ENCODE measurements at places on chromosomes 3 and 15.

DNA sequence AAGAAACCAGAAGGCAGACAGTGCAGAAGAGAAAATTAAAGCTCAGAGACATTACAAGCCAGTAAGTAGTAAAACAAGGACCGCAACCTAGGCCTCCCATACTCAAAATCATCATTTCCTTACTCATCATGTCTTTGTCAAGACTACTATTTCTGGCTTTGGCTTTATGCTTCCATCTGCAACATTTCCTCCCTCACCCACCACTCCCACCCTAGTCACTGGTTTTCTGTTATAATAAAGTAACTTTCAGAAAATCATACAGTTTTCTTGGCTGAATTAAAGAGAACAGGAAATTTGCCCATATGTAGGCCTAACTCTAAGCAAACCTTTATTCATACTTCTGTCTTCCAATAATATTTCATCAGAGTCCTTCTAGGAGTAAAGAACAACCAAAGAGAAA, 247.6 kb upstream of the RORA start:
- DNase-seq = no peak

- no peak for DNase-seq
These were observed 97.7 kb upstream of the PHLDB2 start for GRCh38 chr3:111761309-111761795.

DNA sequence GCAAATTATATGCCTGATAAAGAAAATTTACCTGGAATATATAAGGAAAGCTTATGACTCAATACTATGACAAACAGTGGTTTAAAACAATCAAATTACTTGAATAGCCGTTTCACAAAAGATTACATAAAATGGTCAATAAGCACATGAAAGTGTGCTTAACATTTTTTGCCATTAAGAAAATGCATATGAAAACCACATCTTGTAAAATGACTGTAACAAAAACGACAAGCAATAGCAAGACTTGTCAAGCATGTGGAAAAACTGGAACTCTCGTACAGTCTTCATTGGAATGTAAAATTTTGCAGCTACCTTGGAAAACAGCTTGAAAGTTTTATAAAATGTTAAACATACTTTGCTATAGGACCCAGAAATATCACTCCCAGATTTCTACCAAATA, 1110.3 kb downstream of the NAALADL2 start:
- DNase-seq = no peak

GRCh38 chr15:75228787-75229186, 27.1 kb downstream of the C15orf39 start:
- DNase-seq = no peak

GRCh38 chr3:101513419-101513986, 491 bp upstream of the SENP7 start:
- no peak for DNase-seq

DNA sequence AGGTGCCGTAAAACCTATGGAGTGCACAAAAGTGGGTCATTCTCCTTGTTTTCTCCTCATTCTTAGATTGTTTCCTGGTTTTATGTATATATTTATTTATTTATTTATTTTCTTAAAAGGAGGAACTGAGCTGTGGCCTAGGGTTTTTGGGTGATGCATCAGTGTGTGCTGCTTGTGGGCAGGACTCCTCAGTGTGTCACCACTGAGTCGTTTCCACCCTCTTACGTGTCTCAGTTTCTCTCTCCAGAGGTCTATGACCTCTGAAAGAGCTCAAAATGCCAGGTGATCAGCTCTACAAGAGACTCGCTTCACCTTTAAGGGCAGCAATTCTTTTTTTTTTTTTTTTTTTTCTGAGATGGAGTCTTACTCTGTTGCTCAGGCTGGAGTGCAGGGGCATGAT, 72.9 kb downstream of the CD200 start:
- DNase-seq = no peak

DNA sequence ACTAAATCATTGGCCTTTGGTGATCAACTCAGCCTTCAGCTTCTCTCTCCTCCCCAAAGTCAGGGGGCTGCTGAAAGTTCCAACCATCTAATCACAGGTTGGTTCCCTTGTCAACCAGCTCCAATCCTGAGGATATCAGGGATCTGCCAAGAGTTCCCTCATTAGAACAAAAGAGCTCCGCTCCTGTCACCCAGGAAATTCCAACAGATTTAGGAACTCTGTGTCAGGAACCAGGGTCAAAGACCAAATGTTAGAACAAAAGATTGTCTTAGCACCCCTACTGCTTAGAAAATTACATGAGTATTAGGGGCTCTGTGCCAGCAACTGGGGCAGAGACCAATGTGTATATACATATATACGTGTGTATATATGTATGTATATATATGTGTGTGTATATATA, 32.3 kb upstream of the RAB7A start:
- no peak for DNase-seq

DNA sequence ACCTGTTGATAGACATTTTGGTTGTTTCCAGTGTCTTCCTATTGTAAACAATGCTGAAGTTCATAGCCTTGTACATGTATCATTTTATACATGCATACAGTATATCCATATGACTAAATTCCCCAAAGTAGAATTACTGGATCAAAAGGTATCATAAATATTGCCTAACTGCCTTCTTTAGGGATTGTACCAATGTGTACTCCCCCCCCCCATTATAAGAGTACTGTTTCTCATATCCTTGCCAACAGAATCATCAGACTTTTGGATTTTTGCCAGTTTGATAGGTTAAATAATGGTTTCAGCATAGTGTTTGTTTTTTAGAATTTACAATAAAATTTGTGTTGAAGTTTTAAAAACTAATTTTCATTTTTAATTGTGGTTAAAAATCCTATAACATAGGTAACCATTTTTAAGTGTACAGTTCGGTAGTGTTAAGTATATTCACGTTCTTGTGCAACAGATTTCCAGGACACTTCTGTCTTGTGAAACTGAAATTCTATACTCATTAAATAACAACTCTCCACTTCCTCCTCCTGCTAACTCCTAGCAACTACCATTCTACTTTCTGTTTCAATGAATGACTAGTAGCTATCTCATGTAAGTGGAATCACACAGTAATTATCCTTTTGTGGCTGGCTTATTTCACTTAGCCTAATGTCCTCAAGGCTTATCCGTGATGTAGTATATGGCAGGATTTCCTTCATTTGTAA, 30.8 kb upstream of the MAP3K13 start:
- DNase-seq = peak; percentile 76

DNA sequence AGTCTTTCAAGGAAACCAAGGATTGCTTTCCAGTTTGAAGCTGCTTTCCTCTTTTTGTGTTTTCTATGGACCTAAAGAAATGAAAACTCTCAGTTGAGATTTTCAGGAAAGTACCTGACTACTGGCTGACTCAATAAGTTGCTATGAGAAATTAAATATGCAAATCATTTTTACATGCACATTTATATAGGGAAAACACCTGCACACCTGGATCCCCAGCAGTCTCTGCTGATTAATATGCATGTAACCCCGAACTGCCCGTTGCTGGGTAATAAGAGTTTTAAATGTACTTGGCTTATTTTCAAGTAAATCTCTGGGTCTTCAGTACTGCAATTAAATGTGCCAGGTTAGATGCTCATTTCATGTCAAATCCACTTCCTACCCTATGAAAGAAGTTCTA, 77.2 kb downstream of the KBTBD8 start:
- no peak for DNase-seq

GRCh38 chr3:188818282-188818681, 353.5 kb upstream of the TPRG1 start:
- no peak for DNase-seq

DNA sequence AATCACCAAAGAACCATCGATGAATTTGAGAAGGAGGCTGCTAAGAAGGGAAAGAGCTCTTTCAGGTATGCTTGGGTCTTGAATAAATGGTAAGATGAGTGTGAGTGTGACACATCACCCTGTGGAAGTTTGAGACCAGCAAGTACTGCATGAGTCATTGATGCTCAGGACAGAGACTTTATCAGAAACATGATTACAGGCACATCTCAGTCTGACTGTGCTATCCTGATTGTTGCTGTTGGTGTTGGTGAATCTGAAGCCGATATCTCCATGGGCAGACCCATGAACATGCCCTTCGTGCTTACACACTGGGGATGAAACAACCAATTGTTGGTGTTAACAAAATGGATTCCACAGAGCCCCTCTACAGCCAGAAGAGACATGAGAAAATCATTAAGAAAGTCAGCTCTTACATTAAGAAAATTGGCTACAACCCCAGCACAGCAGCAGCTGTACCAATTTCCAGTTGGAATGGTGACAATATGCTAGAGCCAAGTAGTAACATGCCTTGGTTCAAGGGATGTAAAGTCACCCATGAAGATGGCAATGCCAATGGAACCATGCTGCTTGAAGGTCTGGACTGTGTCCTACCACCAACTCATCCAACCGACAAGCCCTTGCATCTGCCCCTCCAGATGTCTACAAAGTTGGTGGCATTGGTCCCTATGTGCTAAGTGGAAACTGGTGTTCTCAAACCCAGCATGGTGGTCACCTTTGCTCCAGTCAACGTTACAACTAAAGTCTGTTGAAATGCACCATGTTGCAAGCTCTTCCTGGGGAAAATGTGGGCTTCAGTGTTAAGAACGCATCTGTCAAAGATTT, 20.5 kb downstream of the TM4SF4 start:
- no peak for DNase-seq

DNA sequence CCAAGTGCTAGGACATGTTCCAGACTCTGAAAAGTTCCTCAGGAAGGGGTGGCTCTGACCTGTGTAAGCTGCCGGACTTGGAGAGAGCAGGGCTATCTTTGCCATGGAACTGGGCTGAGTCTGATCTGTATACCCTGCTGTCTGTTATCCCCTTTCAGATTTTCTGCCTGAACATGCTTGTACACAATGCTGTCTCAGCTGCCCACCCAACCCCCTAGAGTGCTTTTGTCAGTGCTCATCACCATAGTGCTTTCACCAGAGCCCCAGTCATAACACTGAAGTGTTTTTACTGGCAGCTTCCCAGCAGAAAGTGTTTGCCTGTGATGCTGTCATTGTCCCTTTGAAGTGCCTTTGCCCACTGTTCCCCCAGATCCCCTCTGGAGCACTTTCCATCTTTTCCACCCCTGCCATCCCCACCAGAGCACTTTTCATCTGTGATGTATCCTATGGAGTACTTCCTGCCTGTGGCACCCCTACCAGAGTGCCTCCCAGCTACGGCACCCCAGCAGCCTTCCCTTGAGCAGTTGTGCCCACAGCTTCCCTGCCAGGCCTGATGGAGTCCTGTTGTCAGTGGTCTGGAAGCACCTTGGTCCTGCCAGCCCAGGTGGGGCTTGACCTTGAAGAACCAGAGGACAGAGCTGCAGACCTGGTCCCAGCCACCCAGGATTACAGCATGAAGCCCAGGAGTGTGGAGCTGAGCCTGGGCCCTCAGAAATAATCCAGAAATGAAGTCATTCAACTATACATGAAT, 397.7 kb downstream of the DIPK2A start:
- peak; percentile 100 for DNase-seq

DNA sequence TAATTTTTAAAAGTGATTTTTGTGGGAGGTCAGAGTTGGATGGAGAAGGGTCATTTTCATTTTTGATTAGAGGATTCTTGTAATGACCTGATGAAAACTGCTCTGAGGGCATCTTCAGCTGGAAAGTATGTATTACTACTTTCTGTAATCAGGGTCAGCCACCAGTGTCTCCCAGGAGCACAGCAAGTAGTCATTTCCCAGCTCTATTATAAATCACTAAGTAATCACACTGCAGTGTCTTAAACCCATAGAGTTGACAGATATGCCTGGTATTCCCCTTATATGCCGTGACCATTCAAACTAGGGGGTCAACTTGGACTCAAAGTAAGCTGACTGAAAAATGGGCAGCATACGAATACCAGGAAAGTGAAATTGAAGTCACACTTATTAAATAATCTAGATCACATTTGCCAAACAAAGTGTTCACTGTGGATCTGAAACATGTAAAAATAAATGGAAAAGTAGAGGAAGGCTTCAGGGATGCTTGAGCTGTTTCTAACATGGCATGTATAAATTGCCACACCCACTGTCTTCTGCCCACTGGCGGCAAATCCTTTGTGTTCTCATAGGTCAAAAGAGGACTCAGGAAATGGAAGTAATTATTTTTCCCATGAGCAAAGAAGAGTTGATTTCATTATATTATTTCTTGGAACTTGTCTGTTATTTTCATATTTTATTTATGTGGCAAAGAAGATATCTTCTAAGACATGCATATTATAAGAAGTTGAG, 105.7 kb downstream of the MBNL1 start:
- no peak for DNase-seq

GRCh38 chr3:178244733-178245709, 291.2 kb upstream of the KCNMB2 start:
- peak; percentile 78 for DNase-seq

- DNase-seq = no peak
These were observed 1.9 kb downstream of the RUBCN start for GRCh38 chr3:197734667-197735318.

DNA sequence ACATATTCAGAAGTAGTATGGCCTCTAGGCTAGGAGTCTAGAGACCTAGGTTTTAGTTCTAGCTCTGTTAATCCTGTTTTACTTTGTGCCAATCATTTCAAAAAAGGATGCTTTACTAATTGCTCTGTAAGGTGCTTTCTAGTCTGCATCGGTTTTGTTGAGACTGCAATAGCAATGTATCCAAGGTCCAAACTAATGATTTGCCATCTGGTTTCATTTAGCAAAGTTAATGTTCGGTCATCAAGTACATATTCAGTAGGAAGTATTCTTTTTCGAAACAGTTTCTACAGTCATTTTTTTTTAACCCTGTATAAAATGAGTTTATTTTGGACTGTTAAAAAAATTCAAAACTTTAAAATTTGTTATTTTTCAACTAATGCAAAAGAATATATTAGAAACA, 2.0 kb upstream of the GALK2 start:
- no peak for DNase-seq

GRCh38 chr3:162704238-162704637, 1207.6 kb downstream of the OTOL1 start:
- no peak for DNase-seq

- no peak for DNase-seq
These were observed 5.4 kb upstream of the TBC1D21 start for GRCh38 chr15:73867956-73868355.

DNA sequence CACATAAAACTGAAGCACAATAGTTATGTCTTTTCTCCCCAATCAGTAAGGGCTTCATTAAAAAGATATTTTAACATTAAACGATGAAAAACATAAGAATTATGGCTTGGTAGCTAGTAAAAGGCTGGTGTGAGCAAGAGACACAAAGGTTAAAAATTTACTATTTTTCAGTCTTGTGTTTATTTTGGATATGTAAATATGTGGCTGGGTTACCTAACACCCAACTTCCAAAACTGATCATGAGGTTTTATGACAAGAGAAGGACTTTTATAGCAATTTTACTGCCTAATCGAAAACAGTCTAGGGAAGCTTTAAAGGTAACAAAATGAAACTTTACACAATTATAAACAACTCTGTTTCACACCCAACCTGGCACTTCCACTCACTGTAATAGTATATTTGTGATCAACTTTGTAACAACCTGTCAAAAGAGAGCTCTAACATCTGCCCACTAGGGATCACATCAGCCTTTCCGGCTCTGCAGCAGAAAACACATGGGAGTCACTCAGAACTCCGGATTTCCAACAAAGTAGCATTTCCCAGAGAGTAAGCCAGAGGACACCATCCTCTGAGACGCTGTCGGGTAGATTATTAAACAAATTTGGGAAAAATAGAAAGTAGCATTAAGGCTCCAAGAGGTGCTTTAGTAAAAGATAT, 123.4 kb upstream of the C2CD4B start:
- no peak for DNase-seq

Data from COR-L47 (cell line).